ENCODE measurements at places on chromosomes 13 and 19.

DNA sequence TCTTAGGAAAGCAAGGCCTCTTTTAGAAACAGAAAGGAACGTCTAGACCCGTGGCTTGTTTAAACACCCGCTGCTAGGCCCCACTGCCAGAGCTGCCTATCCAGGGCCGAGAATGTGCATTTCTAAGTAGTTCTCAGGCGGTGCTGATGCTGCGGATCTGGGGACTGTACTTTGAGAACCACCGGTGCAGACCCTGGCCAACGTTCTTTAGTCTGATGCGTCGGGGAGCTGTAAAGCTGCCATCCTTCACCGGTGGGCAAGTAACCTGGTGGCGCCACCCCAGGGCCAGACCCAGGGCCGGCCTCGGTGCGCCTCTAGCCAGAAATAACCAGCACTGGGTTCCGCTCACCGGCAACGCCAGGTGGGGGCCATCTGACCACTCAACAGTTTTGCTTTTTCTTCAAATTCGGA, 47.1 kb downstream of the TGDS start:
- peak; percentile 68 for DNase-seq

DNA sequence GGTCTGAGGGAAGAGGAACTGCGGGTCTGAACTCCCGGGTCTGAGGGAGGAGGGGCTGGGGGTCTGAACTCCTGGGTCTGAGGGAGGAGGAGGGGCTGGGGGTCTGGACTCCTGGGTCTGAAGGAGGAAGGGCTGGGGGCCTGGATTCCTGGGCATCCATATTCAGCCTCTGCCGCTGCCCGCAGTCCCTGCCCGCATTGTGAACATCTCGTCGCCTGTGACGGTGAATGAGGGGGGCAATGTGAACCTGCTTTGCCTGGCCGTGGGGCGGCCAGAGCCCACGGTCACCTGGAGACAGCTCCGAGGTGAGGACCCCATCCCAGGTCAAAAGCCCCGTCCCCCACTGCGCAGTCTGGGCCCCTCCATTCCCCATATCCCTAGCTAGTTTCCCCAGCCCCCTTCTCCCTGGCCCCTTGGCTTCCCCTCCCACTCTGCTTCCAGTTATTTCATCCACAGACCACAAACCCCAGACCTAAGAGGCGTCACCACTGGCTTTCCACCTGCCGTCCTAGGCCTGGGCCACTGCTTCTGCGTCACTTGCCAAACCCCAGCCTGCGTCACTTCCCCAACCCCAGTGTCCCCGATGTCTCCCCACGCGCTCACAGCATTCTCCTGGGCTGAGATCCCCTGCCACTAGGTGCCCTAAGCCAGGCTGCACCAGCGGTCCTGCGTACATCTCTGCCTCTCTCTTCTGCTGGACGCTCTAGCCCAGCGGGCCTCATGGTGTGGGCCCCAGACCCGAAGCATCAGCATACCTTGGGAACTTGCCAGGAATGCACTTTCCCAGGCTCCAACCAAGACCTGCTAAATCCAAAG, 13.9 kb downstream of the IGLON5 start:
- DNase-seq: no peak

DNA sequence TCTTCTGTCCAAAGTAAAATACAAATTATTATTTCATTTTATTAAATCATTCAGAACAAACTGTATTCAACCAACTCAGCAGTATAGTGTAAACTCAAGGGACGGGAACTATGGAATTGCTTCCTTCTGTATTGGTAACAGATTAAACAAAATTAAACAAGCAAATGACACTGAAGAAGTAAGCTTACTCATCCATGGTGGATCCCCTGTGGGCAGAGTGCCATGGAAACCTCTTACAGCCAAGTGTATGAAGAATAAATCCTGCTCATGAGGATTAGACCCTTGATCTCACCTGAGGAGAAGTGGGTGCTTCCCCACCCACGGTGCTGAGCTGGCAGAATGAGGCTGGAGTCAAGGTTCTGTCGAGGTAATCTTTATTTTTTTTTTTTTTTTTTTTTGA, 18.0 kb upstream of the RFXAP start:
- DNase-seq: no peak

DNA sequence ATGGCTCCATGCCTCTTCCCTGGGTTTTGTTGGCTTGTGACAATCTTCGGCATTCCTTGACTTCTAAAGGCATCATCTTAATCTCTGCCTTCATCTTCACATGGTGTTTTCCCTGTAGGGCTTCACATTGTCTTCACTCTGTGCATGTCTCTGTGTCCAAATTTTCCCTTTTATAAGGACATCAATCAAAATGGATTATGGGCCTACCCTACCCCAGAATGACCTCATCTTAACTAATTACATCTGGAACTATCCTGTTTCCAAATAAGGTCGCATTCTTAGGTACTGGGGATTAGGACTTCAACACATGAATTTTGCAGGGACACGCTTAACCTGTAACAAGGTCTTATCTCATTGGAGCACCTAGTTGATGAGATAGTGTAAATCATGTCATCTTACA, 290.3 kb upstream of the KLF12 start:
- DNase-seq: no peak

GRCh38 chr13:43924549-43925245, 45.0 kb downstream of the LACC1 start:
- DNase-seq: no peak

- no peak for DNase-seq
Observed at GRCh38 chr19:49639401-49640112, 386 bp downstream of the RRAS start.

DNA sequence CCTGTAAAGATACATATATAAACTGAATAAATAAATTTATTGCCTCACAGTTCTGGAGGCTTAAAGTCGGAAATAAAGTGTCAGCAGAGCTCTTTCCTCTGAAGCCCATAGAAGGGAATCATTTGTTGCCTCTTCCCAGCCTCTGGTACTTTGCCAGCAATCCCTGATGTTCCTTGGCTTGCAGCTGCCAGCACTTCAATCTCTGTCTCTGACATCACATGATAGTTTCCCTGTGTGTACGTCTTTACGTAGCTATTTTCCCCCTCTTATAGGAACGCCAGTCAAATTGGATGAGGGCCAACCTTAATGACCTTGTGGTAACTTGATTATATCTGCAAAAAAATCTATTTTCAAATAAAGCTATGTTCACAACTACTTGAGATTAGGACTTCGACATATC, 250.9 kb downstream of the LIG4 start:
- no peak for DNase-seq

DNA sequence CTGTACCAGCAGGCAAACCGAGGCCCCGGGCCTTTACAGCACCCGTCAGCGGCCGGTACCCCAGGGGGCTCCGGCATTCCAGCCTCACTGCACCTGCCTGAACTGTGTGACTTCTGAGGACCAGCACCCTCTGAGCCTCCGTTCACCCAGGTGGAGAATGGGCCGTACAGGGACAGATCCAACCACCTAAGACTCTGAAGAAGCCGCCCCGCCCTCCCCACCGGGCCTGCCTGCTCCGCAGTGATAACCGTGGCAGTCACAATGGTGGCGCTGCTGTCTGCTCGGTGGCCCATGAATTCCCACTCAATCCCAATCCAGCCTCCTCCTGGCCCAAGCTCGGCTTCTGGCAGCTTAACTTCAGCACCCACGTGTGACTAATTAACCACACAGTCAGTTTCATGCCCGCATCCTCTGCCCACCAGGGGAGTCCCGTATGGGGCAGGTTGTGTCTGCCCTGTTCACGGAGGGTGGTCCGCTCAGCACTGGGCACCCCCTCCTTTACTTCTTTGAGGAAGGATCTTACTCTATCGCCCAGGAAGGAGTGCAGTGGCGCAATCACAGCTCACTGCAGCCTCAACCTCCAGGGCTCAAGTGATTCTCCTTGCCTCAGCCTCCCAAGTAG, 3.4 kb downstream of the TCF3 start:
- DNase-seq: peak; percentile 56

DNA sequence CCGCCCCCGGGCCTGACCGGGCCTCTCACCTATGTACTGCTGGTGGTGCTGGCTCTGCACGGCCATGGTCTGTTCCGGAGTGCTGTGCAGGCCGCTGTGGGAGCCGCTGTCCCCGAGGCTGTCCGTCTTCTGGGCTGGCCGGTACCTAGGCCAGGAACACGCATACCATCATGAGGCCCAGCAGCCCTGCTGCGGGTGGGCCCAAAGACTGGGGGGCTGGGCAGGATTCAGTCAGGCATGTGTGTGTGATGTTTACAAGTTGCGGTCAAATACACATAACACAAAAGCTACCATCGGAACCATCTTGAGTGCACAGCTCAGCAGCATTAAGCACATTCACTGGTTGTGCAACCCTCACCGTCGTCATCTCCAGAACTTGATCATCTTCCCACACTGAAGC, 32.2 kb upstream of the RANBP3 start:
- no peak for DNase-seq

- DNase-seq: peak; percentile 98
Observed at GRCh38 chr19:45467456-45468158, at the start of gene FOSB. TSS of gene FOSB (plus strand) at chr19:45467996. CDS start at chr19:45468587, 591 bp downstream.

DNA sequence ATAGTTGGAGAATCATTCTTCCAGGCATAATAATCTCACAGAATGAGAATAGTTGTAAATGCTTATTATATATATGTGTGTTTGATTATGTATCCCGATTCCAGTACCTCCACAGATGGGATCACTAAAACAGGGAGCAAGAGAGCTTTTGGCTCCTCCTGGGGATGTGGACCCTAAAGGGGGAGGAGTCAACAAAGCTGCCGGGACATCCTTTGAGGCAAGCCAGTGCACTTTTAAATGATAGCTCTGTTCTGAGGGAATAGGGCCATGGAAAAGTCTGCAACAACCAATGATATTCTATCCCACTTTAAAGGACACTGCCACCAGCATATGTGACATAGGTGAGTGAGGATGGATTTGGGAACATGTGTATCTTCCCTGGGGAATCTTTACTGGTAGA, 40.8 kb downstream of the SLITRK5 start:
- no peak for DNase-seq

GRCh38 chr19:45172611-45173208, 5.3 kb downstream of the TRAPPC6A start:
- peak; percentile 43 for DNase-seq

- DNase-seq: no peak
Observed at GRCh38 chr13:113552786-113553434, 31.6 kb upstream of the TFDP1 start.

GRCh38 chr13:49421391-49421790, 22.5 kb downstream of the CAB39L start:
- peak; percentile 51 for DNase-seq
